Right lung (tissue), 10 donors: ENCODE measurements at places on chromosomes 5 and 9.

GRCh38 chr9:3699883-3700282 lies 174.1 kb upstream of the RFX3 start:
- DNase-seq = peak; percentile 24

DNA sequence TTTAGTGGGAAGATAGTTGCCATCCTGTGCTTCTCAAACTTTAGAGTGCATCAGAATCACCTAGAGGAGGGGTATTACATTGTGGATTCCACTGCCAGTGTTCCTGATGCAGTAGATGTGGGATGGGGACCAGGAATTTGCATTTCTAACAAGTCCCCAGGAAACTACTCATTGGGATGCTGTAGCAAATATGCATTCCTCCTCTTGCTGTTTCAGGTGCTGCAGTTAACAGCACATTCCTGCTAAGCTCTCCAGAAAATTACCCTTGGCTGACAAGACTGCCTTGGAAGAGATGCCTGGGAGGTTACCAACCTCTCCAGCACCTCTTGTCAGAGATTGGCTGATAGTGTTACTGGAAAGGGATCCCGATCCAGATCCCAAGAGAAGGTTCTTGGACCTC lies 270.5 kb downstream of the OSTF1 start:
- no peak for DNase-seq

DNA sequence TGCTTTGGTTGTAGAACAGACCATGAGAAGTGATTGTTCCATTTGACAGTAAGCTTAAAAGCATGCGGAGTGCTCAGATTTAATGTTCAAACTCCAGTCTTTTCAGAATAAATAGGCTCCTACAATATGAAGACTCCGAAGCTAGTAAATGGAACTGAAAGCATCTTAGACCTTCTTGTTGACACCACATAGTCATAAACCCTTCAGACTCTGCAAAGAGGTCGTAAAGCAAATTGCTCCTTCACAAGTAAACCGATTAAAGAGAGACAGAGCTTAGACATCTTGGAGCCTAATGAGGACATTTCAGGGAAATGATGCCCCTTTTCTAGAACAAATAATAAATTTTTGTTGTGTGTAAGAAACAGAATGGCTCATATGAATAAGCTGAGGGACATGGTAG lies 511.0 kb upstream of the RIOK2 start:
- no peak for DNase-seq

- DNase-seq = no peak
Measured at GRCh38 chr5:178293815-178294214, 61.2 kb upstream of the PHYKPL start.

DNA sequence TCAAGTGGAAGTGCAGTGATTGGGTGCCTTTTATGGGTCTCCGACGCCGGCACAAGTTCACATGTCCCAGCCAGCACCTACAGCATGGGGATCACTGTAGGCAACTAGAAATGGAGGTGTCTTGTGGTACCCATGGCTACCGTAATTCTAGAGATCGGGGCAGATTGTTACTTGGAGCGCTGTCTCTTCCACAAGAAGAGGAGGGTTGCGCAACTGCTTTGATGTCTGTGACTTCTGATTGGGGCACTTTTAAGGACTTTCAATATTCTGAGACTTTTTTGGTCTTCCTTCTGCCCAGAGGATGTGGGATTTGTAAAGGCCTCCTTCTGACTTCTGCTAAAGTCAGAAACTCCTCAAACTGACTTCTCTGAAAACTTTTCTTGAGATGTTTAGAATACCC lies 41.9 kb downstream of the GLRX start:
- no peak for DNase-seq

DNA sequence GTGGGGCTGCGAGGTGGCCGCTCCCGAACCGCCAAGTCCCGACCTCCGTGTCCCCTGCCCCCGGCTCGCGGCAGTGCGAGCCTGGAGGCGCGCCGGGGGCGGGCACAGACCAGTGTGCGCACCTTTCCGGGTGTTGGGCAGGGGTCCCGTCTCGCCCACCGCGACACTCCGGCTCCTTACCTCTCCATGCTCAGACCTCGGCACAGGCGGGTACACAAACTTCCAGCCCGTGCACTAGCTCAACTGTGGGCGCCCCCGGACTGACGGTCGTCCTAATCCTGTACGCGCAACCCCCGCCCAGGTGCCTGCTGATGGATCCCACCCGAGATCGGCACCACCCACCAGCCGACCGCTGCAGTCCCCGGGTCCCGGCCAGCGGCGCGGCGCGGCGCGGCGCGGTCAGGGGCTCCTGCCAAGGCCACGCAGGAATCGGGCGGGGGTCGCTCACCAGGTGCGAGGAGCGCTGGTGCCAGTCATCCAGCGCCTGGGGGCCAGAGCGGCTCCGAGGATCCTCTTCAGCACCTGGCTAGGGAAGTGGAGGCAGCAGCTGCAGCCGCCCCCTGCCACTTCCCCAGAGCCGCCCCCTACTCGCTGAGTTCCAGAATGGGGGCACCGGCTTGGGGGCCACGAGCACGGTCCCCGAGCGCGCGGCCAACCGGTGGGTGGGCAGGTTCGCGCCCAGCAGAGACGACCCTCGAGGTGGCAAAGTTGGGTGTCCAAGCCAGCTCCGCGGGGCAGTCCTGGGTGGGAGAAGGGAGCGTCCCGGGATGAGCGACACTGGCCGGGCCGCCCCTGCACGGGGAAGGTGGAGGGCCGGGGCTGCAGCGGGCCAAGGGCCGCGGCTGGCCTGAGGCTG lies 511 bp downstream of the SEMA5A start:
- DNase-seq = peak; percentile 17

- no peak for DNase-seq
Measured at GRCh38 chr5:131196331-131196730, 25.6 kb downstream of the LYRM7 start.

DNA sequence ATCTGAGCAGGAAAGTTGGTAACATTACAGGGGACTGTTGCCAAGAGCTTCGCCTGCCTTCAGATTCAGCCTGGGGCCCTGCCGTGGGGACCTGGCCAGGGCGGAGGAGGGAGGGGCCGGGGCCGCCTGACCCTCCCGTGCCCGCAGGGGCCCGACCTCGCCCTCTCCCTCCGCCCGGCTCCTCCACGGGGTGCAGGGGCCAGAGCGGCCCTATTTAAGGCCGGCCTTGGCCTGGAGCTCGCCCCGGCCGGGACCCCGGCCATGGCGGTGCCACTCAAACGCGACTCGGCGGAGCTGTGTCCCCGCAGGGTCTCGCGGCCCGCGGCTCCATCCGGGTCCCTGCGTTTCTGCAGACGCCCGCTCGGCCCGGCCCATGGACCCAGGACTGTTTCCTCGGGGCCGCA lies 757 bp downstream of the TMEM250 start:
- DNase-seq = no peak

- no peak for DNase-seq
Measured at GRCh38 chr5:43256261-43256966, 56.8 kb downstream of the HMGCS1 start.
